Stimulated activated CD4-positive, alpha-beta T cell treated with anti-CD3 and anti-CD28 coated beads, Interleukin-1b, Interleukin-23, amount 100 ng/mL, for 4 hours (primary cell): ENCODE measurements at places on chromosomes 11 and 22.

DNA sequence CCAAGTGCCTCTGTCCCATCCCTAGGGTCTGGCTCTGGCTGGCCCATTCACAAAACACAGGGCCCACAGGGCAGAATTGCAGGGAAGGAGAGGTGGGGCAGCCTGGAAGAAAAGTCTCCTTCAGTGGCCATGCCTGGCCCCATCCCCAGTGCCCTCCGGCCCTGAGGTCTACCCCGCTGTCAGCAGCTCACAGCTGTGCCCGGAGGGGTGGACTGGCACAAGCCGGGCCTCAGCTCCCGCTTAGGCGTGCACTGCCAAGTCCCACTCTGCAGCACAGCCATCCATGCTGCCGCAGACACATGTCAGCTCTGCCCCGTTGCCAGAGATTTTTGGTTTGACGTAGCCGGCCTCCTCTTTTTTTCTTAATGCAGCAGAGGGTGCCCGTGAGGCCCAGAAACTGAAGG lies 3.9 kb upstream of the SCN2B start:
- DNase-seq, result no peak

GRCh38 chr22:35524966-35525686 lies 15.5 kb upstream of the RASD2 start:
- no peak for DNase-seq

DNA sequence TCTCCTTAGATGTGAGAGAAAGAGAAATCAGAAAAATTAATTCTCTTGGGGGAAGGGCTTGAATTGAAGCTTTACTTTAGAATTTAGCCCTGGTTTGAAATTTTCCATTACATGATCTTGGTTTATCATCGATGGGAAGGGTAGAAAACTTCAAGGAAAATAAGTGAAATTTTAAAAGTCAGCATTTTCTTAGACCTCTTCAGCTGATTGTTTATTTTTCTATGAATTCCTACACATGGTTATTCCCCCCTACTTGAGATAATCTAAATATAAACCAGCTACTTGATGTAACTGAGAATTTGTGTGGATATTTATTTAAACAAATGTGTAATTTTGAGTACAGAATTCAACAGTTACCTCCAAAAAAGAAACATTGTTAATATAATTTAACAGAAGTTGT lies 10.9 kb downstream of the PIH1D2 start:
- DNase-seq, result no peak

- no peak for DNase-seq
Measured at GRCh38 chr11:47234669-47235100, 13.9 kb downstream of the ACP2 start.

DNA sequence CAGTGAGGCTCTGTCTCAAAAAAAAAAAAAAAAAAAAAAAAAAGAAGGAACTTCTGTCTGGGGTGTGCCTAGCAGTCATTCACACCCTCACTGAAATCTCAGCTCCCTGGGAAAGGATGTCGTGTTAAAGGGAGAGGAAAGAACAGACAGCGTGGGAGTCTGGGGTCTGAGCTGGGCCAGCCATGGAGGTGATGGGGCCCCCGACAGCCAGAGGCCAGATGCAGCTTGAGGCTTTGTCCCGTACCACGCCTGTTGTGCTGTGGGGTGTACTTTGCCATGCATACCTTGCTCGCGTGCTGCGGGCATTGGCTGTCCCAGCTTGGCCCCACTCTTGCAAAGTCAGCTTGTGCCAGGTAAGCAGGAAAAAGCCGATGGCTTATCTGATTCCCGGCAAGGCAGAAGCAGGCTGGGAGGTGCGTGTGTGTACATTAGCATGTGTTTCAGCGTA lies 4.6 kb downstream of the SYT12 start:
- DNase-seq, result no peak

GRCh38 chr22:23591201-23591791 lies 11.2 kb upstream of the IGLL1 start:
- peak; percentile 57 for DNase-seq

DNA sequence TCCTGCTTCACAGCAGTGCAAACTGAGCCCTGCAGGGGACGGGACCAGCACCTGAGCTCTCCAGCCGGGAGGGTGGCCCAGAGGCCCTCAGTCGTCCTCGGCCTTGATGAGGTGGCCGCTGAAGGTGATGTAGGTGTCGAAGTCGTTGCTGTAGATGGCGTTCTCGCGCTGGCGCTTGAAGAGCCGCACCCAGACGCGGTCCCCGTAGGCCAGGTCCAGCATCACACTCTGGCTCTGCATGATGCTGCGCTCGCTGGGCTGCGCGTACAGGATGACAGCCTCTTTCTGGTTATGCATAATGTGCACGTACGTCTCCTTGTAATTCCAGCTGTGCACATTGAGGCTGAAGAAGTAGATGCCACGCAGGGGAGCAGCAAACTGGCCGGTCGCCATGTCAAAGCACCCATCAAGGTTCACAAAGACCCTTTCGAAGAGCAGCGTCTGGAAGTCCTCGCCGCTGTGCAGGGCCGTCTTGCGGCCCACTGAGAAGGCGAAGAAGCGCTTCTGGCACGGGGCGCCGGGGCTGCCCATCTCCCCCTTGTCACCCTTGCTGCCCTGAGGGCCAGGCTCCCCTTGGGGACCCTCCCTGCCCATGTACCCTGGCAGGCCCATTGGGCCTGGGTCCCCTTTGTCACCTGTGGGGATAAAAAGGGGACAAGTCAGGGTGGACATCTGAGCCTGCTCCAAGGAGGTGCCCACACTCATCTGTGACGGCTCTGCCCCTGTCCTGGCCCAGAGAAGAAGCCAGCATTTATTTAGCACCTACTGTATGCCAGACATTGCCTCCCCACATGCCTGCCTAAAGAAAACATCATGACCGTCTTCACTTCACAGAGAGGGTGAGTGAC lies 5.7 kb downstream of the C1QTNF6 start:
- no peak for DNase-seq

DNA sequence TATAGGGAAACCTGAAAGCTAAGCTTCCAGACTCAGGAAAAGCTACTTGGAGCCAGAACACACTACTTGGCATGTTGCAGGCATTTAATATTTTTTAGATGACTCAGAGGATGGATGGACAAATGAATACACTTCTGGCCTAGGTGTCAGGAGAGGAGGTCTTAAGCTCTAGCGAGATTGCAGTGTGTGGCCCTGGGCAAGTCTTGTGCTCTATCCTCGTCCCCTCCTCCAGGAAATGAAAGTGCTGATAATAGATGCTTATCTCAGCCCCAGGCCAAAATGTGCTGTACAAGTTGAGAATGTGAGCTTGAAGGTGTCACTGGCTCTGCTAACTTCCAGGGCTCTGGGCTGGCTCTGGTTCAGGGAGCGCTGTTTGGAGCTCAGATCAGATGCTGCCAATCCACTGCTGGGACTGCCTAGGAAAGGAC lies 136.3 kb downstream of the PKNOX2 start:
- DNase-seq, result no peak

DNA sequence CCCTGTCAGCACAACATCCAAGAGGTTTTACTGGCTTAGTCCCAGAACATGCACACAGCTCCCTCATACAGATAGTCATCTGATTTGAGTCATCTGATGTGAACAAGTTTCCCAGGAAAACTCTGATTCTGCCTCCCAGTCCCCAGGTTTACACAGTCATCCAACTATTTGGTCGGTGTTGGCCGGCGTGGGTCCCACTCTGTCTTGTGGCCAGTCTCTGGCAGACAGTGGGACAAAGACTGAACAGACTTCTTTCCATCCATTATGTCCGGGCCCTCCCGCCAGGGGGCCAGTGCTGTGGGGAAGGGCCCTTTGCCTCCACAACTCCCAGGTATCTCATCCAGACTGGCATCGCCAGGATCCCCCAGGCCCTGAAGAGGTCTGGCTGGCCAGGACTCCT lies 60.0 kb downstream of the BTG4 start:
- no peak for DNase-seq

DNA sequence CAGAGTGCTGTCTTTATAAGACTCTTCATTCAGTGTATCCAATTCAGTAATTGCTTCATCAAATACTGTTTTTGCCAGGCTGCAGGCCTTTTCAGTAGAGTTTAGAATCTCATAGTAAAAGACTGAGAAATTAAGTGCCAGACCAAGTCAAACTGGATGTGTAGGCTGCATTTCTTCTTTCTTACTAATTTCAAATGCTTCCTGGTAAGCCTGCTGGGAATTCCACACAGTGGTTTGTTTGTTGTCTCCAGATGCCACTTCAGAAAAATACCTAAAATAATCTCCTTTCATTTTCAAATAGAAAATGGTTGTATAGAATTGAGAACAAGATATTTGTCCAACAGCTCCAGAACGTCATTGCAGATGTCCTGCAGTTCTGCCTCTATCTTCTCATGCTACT lies 34.7 kb downstream of the LDHAL6A start:
- DNase-seq, result no peak

DNA sequence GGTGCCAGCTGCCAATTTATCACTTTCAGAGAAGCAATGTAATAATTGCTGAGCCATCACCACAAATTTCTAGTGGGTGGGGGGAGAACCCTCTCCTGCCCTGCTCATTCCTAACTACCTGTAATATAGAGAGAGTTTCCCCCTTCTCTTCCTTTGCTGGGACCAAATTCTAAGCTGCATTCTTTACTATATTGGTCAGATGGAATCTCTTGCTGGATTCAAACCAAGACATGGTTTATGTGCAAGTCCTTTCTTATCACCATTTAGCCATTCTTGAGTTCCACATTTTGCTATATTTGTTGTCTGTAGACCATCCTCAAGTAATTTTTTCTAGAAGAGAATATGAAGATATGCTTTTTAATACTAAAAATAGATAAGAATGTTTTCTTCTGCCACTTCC lies 452.1 kb downstream of the MN1 start:
- no peak for DNase-seq

GRCh38 chr11:9757809-9758636 lies 94.1 kb downstream of the SWAP70 start:
- DNase-seq, result peak; percentile 96

- DNase-seq, result no peak
Measured at GRCh38 chr11:91825777-91826176, 398.8 kb upstream of the FAT3 start.

DNA sequence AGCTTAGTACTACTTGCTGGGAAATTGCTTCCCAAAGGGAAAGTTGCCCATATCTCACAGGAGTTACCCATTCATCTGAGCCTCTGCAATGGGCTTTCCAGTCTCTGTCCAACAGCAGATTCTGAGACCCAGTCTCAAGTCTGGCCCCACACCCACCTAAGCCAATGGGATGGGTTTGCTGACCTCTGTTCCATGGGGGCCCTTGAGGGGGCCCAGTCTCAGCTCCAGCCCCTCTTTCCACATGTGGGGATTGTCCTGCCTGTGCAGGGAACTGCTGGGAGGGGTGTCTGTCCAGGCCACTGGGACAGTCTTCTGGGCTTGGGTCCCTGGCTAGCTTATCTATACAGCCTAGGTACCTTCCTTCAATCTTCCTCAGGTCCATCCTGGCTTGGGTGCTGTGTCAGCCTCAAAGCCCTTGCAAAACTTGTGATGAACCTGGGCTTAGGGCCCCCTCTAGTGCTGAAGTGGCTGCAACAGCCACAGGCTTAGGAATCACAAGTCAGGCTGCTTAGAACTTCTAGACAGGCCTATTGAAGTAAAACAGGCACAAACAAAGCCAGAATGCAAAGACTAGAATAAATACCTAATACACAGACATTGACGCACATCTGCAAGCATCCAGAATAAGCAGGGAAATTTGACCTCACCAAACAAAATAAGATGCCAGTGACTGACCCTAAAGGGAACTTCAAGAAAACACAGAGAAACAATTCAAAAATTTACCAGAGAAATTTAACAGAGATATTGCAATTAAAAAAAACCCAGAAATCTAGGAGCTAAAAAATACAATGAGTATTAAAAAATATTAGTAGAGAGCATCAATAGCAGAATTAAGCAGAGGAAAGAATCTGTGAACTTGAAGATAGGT lies 11.7 kb upstream of the PATL1 start:
- DNase-seq, result peak; percentile 24

- DNase-seq, result no peak
Measured at GRCh38 chr11:91394727-91395414, 829.7 kb upstream of the FAT3 start.

GRCh38 chr11:116870054-116870453 lies 32.6 kb upstream of the APOA1 start:
- no peak for DNase-seq

DNA sequence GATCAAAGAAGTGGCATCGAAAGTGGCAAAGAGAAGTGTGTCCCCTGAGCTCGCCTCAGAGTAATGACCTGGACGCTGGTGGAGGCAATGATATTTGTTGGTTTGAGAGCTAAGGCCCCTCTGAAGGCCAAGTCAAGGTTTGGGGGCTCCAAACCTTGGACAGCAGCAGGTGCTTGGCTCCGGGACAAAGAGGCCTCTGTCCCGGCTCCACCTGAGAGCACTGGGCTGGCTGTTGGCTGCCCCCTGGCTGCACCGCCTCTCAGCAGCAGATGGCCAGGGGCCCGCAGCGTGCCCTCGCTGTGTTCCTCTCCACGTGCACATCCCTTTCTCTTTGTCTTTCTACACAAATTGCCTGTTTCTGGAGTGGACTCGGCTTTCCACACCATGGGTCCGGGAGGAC lies 301.3 kb downstream of the NTM start:
- no peak for DNase-seq

GRCh38 chr22:27798511-27799014 lies 3.0 kb downstream of the MN1 start:
- no peak for DNase-seq

GRCh38 chr22:26608129-26608528 lies 9.7 kb downstream of the CRYBB1 start:
- DNase-seq, result no peak
